Hematopoietic multipotent progenitor cell (in vitro differentiated cells): ENCODE measurements at places on chromosomes 2 and 18. TPM values are rescaled to one million over a fixed set of nuclear protein-coding genes. Genes with fewer than 3 reads are reported as not detected.

The STK17B gene
- 30.4 TPM for total RNA-seq

The CDC42EP3 gene
- 22.9 TPM for total RNA-seq

The ZNF516 gene
- total RNA-seq: 20.2 TPM

The NYAP2 gene
- total RNA-seq: under 0.01 TPM

The SERPINB13 gene
- total RNA-seq: not detected

The MEMO1 gene
- total RNA-seq: 28.8 TPM

DNA sequence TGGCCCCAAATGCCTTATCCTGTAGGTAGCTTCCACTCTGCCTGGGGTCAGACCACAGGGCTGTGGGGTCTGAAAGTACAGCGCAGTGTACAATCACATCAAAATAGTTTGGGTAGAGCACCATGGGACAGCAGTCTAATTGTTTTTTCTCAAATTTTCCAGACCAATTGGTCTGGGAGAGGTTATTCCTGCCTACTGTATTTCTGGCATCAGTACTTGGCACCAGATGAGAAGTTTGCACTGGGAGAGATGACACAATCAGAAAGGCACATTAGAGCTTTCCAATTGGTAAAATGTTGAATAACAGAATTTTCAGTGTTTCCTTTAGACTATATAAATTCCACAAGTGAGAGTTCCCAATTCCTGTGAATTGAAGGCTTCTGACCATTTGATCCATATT, 30.9 kb upstream of the LRRTM1 start:
- DNase-seq: no peak

- DNase-seq: no peak
Observed at GRCh38 chr2:136135462-136135861, 17.5 kb upstream of the CXCR4 start.

DNA sequence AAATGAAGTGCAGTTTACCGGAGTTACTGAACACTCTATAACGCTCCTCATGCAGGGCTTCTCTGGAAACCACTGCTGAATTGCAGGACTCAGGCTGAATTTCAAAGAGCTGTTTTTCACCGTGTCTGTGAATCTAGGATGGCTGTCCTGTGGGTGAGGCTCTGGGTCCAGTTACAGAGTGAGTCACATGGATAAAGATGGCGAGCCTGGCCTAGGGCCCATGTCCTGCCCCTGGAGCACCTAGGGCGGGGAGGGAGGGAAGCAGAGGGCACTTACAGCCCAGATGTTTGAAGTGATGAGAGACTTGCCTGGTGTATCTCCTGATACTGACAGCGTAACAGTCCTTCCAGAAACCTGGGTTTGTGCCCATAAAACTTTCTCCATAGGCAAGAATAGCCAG, 583.0 kb downstream of the IRS1 start:
- no peak for DNase-seq

GRCh38 chr2:181894381-181894780, 2.9 kb downstream of the ITPRID2 start:
- no peak for DNase-seq

DNA sequence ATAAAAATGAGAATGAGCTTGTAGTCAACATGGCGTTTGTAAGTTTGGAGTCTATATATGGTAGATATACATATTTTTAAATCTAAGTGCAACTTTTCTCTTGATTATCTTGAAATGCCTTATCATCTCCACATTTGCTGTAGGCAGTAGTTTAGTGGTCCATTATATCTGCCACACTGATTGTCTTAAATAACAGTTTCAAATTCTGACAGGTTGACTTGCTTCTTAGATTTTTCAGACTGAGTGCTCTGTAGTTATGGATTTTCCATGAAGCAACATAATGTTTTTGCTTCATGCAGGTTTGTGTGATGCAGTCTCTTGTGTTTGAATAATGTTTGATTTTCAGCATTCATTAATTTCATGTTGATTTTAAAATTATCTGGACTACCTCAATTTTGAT, 12.3 kb downstream of the PARD3B start:
- DNase-seq: no peak

GRCh38 chr18:12658426-12659138, 675 bp upstream of the SPIRE1 start:
- DNase-seq: no peak

DNA sequence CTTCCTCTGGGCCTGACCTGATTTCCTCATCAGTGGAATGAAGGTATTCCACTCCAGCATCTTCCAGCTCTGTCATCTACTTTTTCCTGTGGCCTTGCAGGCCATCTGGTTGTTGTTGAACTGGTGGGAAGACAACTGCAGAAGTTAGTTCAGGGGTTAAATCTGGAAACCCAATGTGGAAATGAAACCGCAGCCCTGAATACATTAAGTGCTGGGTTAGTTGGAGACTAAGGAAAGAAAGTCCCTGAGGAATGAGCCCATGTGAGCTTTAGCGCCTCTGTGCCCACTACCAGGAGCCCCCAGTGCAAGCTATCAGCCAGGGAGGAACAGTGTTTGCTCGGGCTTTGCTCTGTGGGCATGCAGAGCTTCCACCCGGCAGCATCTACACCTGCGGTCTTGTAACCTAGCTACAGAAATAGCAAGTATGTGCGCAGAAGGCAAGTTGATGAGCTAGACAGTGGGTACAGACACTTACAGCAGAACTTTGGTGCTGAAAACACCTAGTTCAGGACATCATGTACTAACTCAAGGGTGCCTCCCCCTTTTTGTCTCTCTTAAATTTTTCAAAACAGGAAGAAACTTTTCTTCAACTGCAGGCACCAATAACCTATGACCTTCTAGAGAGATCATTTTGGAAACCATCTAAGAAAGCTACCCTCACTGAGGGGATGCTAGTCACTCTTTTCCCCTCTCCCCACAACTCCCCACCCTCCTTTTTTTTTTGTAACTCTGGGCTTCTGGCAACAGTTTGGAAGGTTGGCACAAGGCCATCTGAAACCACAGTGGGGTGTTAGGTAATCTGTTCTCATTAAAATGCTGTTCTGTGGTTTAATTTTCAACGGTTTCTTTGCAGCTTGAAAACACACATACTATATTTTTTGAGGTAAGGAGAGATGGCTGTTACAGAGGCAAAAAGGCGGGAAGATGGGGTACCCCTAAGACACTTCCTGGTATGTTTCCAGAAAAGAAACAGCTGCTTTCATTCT, 18.3 kb upstream of the CXCR4 start:
- DNase-seq: peak; percentile 85

- DNase-seq: no peak
Observed at GRCh38 chr2:108988796-108989713, at the start of gene EDAR. Gene EDAR (minus strand): TSS chr2:108989220. CDS start chr2:108931014, 58,206 bp downstream.

DNA sequence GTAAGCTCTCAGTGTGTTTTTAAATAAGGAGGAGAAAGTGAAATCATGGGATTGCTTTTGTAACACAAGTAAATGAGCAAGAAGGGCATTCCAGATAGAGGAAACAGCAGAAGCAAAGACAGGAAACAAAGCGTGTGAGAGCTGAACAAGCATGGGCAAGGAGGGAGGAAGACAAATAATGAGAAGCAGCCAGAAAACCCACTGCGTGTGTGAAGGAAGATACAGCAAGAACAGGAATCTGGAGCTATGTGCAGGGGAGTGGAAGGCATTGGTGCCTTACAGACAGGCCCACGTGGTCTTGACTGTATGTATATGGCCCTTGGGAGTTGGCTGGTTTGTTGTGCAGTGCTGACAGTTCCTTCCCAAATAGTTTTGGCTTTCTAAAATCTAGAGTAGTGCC, 88.6 kb downstream of the AAK1 start:
- DNase-seq: peak; percentile 53

DNA sequence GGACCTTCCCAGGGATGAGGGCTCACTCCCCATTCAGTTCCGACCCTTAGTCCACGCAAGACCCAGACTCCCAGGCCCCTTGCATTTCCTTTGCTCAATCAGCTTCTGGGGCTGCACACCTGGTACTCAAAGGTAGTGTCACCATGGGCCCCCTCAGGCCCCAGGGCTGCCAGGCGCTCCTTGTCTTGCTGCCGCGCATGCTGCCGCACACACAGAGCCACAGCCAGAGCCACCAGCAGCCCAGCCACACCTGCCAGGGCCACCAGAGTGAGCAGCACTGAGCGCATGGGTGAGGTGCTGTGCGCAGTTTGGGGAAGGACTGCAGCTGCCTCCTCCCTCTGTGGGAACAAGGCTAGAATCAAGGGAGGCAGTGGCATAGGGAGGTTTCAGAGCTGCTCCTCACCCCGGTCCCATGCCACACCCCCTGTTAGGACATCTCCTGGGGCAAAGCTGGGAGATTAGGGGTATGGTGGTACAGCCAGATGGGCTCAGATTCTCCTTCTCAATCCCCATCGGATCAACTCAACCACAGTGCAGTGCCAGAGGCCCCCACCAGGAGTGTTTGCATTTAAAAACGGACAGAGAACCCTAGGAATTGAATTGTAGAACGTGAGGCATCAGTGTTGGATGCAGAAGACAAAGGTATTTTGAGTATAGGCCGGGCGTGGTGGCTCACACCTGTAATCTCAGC, 11.3 kb downstream of the PTPRN start:
- DNase-seq: no peak

- DNase-seq: no peak
Observed at GRCh38 chr2:207112785-207113184, 53.0 kb downstream of the KLF7 start.

DNA sequence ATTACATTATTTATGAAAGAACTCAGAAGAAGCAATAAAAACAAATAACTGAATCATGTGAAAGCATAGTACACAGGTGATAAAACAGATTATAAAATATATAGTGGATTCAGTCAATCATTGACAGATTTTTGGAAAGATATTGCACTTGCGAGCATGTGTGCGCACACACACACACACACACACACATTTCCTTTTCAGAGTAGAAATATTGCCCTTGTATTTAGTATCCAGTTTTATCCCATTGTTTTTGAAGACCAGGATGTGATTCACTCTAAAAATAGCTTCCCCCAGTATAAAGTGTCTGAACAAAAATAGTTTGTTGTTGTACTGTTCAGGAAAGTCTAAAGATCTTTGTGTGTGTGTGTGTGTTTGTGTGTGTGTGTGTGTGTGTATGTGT, 145.5 kb downstream of the CALCRL start:
- DNase-seq: no peak

GRCh38 chr2:9720352-9721093, 89.7 kb upstream of the YWHAQ start:
- DNase-seq: no peak

GRCh38 chr2:67948506-67948905, 114.3 kb downstream of the C1D start:
- DNase-seq: no peak
